ENCODE measurements at places on chromosomes 3 and 15.

DNA sequence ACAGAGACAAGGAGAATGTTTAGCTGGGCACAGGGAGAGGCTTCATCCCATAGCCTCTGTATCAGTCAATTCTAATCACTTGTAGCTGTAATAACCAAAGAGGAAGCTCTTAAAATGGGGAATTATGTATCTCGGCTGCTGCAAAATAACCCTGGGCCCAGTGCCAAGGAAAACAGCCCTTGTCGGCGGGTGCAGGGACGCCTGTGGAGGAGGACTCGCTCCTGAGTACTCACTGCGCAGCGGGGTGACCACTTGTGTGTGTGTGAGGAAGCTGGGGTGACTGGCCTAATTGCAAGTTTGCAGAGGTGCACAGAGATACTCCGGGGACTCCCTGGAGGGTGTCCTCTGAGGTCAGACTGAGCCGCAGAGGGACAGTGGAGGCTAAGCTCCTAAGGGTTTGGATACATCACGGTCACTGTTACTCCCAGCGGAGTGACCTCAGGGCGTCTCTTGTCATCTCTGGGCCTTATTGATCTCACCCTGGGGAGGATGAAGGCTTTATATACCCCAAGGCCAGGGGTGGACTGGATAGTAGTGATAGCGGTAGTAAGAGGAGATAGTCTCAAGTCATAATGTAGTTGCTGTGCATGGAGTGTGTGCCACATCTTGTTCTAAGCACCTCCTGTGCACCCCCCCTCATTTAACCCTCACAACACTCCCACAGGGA is 37.2 kb downstream of the SLC6A6 start:
- DNase-seq, result peak; percentile 68

- no peak for DNase-seq
Measured at GRCh38 chr3:12893852-12894251, 52.5 kb upstream of the RPL32 start.

- DNase-seq, result no peak
Measured at GRCh38 chr3:62631488-62631887, 243.7 kb downstream of the CADPS start.

GRCh38 chr3:120102232-120102631 is 8.0 kb upstream of the GSK3B start:
- DNase-seq, result no peak

DNA sequence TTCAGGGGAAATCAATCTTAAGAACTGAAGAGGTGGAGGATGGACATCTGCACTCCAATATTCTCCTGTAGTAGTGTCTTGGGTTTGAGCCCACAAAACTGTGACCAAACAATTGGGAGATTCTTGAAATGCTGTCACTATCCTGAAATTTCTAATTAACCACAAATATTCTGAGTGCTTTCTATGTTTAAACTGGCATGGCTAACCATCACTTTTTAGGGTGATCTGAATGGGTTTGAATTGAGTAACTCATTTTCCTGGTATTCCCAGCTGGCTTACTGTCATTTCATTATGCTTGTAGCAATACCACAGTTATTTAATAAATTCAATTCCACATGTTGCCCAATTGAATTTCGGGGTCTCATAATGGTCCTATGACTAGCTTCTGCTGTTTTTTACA is 216.9 kb upstream of the DCBLD2 start:
- no peak for DNase-seq

DNA sequence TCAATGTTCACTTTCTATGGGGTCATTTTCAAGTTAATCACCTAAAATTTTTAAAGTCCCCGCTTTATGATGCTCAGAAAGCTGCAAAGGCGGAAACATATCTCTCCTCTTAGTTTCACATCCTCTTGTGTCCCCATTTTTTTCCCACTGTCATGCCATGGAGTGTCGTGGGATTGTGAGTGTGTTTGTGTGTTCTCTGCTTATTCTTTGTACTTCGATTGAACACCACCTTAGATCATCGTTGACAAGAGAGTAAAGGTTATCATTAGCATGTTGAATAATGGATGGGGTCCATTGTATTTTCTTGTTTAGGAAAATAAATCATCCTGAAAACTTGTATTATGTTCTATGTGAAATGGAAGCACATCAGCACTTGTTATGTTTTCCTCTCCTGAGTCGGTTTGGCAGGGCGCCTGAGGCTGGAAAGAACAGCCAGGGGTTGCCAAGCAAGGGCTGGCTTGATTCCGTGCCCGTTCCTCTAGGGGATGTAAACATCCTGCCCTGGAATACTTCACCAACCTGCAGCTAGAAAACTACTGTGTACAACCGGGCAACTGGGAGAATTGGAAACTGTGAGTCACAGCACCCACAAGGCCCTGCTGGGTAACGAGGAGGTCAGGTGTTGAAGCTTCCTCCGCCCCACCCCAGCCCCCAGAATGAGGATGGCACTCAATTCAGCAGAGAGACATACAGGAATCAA is 67.2 kb downstream of the EIF4E3 start:
- DNase-seq, result no peak

- DNase-seq, result no peak
Measured at GRCh38 chr3:177195242-177195991, 1.9 kb downstream of the TBL1XR1 start.

- no peak for DNase-seq
Measured at GRCh38 chr3:6491768-6492167, 369.1 kb upstream of the GRM7 start.

DNA sequence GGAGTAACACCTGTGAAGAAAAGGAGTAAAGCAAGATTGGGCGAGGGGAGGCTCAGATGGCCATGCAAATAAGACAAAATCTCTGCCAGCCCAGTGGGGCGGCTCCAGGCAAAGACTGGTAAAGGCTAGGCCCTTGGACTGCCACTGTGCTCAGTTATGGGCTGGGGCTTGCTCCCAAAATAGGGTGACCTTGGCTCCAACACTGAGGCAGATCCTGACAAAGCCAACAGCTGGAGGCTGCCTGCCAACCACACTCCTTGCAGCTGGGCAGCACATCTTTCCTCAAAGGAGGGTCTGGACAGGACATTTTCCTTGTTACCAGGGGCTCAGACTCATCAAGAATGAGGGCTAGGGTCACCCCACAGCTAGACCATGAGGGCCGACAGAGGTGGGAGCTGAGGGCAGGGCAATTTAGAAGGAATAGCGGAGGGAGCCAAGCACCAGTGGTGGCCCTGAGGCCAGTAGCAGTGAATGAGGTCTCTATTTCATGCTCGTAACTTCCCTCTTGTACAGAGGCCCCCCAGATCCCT is 86.1 kb downstream of the CHRD start:
- no peak for DNase-seq

- no peak for DNase-seq
Measured at GRCh38 chr3:22846566-22846965, 356.6 kb upstream of the UBE2E2 start.

- DNase-seq, result no peak
Measured at GRCh38 chr3:102586485-102586884, 151.7 kb downstream of the ZPLD1 start.

DNA sequence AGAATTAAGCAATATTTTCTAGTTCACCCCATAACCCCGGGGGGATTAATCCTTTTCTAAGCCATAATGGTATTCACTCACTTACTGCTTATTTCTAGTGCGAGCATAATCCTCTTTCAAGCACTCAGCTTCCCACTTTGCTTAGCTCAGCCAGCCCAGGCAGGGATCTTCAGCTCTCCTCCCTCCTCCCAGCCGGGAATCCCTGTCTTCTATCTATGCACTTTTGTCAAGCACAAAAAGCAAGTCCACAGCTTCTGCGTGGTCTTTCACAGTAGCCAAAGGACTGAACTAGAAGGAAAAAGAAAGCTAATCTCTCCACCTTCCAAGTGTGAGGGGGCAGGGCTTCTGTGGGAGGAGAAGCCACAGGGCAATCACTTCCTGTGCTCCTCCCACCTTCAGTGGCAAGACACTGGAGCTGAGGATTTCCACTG is 62.8 kb downstream of the PEX5L start:
- DNase-seq, result no peak

- no peak for DNase-seq
Measured at GRCh38 chr3:127103080-127103479, 89.9 kb upstream of the PRR23E start.

DNA sequence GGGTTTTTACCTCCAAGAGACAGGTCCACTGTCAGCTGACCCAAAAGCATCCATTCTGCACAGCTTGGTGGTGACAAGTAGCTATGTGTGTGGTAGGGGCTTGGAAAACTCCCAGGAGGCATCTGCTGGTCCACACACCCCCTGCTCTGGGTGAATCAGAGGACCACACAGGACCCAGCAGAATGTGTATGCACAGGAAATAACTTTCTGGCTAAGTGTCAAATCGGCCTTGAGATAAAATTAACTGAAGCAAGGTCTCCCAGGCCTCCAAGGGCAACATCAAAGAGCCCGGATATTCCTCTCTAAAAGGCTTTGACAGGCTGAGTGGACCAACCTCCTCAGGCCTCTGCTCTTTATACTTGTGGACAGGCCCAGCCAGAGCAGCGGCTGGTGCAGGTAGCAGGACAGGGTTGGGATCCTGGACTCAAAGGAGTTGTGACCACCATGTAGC is 66.5 kb downstream of the CTNNB1 start:
- DNase-seq, result no peak

GRCh38 chr3:113736548-113737089 is 9.4 kb downstream of the NAA50 start:
- peak; percentile 25 for DNase-seq

DNA sequence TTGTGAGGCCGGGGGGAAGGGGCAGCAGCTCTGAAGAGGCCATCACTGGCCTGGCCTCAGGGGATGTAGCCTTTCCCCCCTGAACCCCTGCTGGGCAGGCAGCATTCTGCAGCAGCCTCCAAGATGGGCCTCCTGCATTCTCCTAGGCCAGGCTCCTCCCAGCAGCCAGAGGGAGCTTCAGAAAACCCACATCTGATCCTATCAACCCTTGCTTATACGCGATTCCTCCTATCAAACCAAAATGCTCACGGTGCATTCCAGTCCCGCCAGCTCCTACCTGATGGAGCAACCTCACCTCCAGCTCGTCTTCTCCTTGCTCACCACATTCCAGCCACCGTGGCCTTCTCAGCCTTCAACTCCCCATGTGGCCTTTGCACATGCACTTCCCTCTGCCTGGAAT is 85.7 kb downstream of the MEGF11 start:
- no peak for DNase-seq

DNA sequence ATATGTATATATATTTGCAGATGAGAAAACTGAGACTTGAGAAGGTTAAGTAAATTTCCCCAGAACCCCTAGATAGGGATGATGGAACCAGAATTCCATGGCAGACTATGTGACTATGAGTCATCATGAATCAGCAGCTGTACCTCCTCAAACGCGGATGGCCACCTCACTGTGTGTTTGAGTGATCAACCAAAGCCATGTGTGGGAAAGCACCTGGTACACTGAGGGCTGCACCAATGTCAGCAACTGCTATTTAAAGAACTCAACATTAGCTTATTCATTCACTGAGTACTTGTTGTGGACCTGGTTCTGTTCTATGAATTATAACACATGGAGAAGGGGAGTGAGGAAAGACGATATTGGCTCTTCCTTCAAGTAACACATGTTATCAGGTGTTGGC is 377.0 kb downstream of the GAP43 start:
- DNase-seq, result no peak

GRCh38 chr3:59084583-59084982 is 34.8 kb upstream of the CFAP20DC start:
- no peak for DNase-seq

DNA sequence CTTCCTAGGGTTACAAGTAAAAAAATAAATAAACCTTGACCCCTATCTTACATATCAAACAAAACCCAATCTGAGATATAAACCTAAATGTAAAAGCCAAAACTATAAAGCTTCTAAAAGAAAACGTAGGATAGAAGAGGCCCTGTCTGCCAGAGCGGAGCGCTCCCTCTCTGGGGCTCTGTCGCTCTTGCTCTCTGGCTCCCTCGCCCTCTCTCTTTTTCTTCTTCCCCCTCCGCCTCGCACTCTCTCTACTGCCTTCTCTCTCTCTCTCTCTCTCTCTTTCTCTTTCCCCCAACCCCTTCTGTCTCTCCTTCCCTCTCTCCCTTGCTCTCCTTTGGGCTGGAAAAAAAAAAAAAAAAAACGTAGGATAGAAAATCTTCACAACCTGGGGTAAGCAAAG is 21.6 kb downstream of the RYK start:
- no peak for DNase-seq

- DNase-seq, result peak; percentile 28
Measured at GRCh38 chr15:91258415-91258759, 158.3 kb downstream of the SV2B start.

DNA sequence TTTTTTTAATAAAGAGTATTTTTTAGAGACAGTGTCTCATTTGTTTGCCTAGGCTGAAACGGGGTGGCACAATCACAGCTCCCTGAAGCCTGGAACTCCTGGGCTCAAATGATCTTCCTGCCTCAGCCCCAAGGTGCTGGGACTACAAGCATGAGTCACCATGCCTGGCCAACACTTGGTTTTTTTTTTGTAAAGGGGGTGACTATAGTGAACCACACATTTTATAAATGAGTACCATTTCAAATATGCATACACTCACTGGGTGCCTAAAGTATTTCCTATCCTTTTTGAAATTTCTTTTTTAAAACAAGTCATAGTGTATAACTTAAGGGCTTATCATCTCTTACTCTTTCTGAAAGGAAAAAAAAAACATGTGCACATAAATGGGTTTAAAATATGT is 325.2 kb upstream of the MEIS2 start:
- no peak for DNase-seq

GRCh38 chr3:71080517-71081083 is 502.9 kb downstream of the FOXP1 start:
- DNase-seq, result no peak

DNA sequence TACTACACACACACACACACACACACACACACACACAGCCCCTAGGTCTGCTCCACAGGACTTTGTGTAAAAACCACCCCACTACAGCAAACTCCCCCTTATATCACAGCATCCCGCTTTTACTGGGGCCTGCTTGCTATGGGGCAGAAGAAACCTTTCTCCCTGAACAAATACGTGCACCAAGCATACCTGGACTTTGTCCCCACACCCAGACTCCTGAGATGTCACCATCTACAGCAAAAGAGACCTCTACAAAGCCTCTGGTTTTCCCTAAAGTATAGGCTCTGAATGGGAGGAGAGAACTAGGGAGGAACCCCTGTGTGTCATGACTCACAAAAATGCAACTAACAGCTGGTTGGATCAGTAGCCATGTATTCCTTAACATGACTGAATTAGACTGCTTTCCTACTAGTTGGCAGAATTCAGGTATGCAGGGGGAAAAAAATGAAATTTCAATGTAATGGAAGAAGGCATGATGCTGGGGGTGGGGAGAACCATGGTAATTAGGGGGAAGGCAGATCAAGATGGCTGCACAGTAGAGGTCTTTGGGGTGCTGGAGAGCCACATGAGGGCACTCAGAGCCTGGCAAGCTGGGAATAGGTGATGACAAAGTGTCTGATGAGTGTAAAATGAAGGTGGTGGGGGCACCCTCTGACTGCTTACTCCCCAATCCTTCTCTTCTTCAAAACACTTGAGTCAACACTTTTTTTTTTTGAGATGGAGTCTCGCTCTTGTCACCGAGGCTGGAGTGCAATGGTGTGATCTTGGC is 45.9 kb downstream of the DAPK2 start:
- no peak for DNase-seq

DNA sequence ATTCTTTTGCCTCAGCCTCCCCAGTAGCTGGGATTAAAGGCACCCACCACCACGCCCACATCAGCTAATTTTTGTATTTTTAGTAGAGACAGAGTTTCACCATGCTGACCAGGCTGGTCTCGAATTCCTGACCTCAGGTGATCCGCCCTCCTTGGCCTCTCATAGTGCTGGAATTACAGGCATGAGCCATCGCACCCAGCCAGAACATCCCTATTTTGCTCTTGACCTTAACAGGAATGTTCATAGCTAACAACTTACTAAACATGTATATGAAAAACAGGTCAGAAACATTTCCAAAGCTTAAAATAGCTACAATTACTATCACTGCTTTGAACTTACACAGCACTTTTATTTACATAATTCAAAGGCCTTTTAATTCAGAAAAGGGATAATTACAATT is 33.7 kb downstream of the UQCC5 start:
- no peak for DNase-seq

Measured in CD4-positive, alpha-beta T cell treated with Interleukin-15 for 1 hour (primary cell).